ENCODE measurements at places on chromosomes 11 and 22.

DNA sequence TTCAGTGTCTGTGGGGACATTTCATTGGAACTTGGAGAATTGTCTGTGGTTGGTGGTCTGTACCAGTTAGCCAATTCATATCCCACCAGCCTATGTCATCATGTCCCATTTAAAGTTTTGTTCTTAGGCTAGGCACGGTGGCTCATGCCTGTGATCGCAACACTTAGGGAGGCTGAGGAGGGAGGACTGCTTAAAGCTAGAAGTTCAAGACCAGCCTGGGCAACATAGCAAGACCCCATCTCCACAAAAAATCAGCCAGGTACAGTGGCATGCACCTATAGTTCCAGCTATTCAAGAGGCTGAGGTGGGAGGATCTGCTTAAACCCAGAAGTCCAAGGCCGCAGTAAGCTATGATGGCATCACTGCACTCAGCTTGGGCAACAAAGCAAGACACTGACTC, 55.6 kb upstream of the CCND1 start:
- no peak for DNase-seq

- no peak for DNase-seq
These were observed 157.8 kb upstream of the GRK3 start for GRCh38 chr22:25406510-25407210.

DNA sequence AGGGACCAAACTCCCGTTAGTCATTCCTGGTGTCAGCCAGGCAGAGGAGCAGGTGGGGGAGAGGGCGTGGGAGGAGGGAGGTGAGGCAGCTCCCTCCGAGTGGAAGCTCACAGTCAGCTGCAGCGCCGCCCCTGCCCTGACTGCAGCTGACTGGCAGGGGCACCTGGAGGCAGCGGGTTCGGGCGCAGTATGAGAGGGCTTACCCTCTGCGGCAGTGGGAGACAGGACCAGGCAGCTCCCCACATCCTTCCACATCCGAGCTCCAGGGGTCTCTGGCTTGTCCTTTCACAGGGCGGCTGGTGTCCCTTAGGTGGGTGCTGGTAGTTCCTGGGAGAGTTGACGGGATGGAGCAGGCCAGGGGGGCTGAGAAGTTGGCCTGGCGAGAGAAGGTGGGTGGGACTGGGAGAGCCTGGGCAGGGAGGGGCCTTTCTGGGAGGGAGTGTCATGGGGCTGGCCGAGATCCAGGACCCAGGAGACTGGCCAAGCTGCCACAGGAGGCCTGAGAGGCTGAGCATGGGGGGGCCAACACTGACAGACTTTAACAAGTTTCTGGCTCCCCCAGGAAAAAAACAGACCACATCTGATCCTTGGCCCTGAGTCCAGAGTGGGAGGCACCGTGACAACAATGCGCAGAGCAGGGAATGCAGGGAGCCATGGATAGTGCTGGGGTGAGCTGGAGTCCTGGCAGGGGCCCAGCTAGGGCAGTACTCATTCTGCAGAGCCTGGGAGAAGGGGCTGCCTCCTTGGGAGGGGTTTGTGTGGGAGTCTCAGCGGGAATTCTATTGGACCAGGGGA, 4.9 kb downstream of the ADORA2A start:
- peak; percentile 23 for DNase-seq

DNA sequence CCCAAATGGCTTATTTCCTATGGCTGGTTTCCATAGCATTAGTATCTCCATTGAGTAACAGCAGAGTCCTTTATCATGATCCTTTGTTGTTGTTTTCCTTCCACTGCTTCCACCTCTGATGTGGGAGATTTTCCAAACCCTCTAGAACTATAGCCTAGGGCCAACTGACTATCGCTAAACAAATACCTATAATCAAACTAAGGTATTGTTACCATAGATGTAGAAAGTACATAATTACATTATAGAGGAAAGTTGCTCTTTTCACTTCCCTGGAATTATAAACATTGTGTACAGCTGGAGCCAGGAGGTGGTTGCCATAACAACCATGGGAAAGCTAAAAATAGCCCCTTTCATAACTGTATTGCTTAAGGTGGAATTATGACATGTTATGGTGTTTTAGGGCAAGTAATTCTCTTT, 47.0 kb upstream of the ALKBH3 start:
- peak; percentile 65 for DNase-seq

DNA sequence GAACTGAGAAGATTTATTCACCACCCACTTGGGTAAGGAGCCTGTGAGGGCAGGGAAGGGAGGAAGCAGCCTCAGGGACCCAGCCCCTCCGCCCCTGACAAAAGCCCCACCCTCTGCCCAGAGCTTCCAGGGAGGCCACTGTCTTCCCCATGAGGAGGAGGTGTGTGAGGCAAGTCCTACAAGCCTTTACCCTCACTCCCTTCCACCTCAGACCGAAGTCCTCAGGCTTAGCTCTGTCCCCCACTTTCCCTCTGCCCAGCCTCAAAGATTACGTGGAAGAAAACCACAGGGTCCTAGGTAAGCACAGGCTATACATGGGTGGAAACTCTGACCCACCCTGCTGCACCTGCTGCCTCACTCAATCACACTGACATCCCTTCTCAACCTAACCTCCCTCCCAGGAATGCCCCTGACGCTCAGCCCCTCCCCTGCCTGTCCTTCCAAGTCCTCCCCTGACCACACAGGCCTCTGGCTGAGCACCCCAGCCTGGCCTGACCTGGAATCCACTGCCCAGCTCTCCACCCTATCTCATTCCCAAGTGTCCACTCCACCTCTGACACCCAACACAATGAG, 3.6 kb upstream of the ARAP1 start:
- DNase-seq, result no peak

- peak; percentile 71 for DNase-seq
These were observed 161.1 kb upstream of the SNX19 start for GRCh38 chr11:131077340-131077739.

GRCh38 chr22:47406896-47407295, 644.4 kb downstream of the TBC1D22A start:
- no peak for DNase-seq

DNA sequence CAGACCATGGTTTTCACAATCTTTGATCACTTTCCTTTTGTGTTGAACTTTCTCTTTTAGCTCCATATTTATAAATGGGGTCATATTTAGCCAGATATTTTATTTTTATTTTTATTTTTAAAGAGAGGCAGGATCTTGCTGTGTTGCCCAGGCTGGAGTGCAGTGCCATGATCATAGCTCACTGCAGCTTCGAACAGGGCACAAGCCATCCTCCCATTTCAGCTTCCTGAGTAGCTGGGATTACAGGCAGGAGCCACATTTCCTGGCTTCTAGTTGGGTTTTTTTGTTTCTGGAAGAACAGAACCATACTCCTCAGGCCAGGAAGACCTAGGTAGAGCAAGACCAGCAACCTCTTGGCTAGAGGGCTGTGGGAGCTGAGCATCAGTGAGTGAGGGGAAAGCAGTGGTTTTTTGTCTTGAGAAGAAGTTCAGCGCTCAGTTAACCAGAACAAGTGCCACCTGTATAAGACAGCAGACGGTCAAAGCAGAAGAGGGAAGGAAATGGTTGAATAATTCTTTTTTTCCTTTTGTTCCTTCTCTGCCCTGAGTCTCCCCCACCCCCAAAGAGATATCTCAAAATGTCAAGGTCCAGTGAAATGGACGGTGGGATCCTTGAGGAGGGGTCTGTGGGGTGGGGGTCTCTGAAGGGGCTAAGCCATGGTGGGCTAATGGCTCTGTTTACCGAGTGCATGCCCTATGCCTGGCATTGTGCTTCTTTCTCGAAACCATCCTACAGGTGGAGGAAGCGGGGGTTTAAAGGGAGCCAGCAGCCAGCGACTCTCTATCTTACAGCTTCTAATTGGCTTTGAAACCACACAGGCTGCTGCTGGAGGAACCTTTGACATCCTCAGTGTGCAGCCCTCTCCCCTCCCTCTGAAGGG, 63.0 kb downstream of the PTPRJ start:
- DNase-seq, result no peak

DNA sequence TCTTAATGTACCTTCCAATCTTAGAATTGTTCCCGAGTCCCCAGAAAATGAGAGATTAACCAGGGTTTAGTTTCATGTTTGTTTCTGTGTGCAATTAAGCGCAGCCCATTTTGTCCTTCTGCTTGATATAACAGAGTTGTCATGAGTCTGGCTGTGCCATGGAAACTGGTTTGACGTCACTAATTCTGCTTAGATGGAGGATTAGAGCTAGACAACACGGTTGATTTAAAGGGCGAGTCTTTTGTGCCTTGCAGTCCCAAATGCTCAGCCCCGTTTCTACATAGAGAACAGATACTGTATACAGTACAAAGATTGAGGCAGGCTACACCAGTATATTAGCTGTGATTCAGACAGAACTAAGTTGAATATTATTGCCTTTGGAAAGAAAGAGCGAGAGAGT, 45.5 kb upstream of the ALKBH3 start:
- no peak for DNase-seq

- DNase-seq, result peak; percentile 44
These were observed 15.9 kb downstream of the NUP98 start for GRCh38 chr11:3781423-3781822.

DNA sequence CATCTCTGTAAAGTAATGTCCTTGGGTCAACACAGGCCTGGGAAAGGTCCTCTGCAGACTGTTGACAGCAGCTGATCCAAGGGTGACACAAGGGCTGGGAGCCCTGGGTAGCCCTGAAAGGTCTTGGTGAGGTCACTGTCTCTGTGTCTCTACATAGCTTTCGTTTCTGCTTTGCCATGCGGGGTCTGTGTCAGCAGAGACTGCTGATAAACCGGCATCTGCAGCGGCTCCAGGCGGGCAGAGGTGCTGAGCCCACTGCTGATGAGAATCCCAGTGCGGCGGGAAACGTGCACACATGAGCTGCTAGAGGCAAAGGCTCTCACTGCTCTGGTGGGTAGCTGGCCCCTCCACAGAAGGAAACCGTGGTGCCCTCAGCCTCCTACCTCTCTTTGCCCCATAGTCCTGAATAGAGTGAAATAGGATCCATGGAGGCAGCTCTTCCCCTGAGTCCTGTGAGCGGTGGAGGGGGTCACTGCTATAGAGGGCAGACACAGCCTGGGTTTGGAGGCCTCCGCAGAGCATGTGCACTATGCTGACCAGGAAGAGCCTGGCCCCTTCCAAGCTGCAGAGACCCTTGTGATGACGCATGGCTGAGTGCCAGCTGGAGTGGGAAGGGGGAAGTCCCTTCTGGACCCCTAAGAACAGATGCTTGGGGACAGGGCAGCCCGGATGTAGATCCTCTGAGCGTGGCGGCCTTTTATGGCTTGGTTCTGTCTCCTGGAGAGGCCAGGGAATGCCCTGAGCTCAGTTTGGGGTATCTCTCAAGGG, 17.8 kb upstream of the ST3GAL4 start:
- DNase-seq, result no peak

GRCh38 chr22:46598737-46599424, 21.3 kb upstream of the GRAMD4 start:
- DNase-seq, result no peak

DNA sequence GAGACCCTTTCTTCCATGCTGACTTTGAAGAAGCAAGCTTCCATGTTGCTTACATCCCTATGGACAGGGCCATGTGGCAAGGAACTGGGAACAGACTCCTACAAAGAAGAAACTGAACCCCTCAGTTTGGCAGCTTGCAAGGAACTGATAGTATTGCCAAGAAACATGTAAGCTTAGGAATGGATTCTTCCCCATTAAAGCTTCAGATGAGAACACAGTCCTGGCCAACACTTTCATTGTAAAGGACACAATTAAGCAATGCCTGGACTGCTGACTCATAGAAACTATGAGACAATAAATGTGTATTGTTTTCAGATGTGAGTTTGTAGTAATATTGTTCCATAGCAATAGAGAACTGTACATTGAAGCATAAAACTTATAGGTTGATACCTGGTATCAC, 82.4 kb downstream of the AASDHPPT start:
- peak; percentile 30 for DNase-seq

DNA sequence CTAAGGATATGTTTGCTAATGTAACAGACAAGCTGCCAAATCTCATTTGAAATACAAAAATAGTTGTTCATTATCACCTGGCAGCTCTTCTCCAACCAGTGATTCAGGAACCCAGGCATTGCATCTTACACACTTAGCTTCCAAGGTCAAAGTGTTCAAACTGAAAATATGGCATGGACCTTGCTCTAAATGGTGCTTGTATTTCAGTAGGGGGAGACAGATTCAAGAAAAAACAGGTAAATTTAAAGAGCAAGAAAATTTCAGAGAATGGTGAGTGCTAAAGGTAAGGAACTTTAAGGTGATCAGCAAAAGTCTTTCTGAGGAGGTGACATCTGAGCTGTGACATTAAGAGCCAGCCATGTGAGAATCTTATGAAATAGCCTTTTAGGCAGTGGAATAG, 82.8 kb upstream of the E2F8 start:
- no peak for DNase-seq

DNA sequence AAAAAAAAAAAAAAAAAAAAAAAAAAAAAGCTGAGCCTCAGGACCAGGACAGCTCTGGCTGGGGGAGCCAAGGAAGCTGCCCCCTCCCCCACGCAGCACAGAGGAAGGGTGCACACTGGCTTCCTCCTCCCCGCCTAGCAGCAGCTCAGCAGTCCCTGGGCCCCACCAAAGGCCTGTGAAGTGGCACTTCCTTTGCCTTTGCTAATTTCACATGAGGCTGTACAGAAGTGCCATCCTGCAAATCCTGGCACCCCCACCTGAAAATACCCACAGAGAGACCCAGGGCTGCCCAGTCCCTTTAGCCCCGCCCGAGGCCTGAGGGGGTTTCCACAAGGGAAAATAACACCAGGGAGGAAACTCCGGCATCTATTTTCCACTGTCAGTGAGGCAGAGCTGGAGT, 3.9 kb downstream of the RHOG start:
- DNase-seq, result no peak

DNA sequence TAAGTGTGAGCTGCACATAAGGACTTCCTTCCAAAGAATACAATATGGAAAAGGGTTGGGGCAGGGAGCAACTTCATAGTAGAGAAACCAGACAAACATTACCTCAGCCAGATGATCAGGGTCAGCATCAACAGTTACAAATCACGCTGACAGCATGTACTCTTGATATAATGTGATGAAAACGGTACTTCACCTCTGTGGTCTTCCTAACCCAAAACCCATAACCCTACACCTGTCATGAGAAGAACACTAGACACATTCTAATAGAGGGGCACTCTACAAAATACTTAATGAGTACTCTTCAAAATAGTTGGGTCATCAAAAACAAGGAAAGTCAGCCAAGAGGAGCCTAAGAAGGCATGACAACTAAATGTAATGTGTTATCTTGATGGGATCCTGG, 43.9 kb downstream of the RRAS2 start:
- DNase-seq, result no peak

- DNase-seq, result peak; percentile 54
These were observed 170.4 kb downstream of the MAML2 start for GRCh38 chr11:96172604-96173003.

DNA sequence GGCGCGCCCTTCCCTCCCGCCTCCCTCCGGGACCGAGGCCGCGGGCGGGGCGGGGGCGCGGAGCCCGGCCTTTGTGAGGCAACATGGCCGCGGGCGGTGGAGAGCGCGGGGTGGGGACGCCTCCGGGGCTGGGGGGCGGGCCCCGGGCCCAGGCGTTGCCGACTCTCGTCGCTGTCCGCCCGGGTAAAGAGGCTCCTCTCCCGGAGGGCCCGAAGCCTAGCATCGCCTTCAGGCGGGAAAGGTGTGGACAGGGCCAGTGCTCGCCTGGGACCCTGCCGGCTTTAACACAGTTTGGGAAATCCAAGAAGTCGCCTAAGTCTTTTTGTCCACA, 369 bp downstream of the DGCR8 start:
- DNase-seq, result peak; percentile 56

GRCh38 chr22:27318516-27318915, 483.0 kb downstream of the MN1 start:
- peak; percentile 95 for DNase-seq
